ENCODE measurements at places on chromosomes 1 and 21. TPM values are rescaled to one million over a fixed set of nuclear protein-coding genes. Genes with fewer than 3 reads are reported as not detected.

Gene SLC44A3
- 2.4 TPM for total RNA-seq

Gene MYCL
- total RNA-seq, result 2.9 TPM

Gene HTR6
- total RNA-seq, result under 0.01 TPM

Gene SIM2
- under 0.01 TPM for total RNA-seq

Gene HTR1D
- under 0.01 TPM for total RNA-seq

Gene PBX1
- total RNA-seq, result 12.1 TPM

Gene TPTE
- not detected for total RNA-seq

Gene TNFRSF1B
- 38.6 TPM for total RNA-seq

Gene ELAPOR1
- total RNA-seq, result 0.86 TPM

Gene PRR9
- total RNA-seq, result not detected

Gene MARK1
- total RNA-seq, result 2.3 TPM

Gene CNTN2
- not detected for total RNA-seq

Gene SERPINC1
- total RNA-seq, result not detected

Gene LAMC1
- total RNA-seq, result 561 TPM

Gene PLA2G2C
- total RNA-seq, result not detected

Gene CLCNKB
- total RNA-seq, result under 0.01 TPM

Gene USH2A
- not detected for total RNA-seq

Gene DMBX1
- not detected for total RNA-seq

Gene RCSD1
- 0.96 TPM for total RNA-seq

Gene S100A16
- 678 TPM for total RNA-seq

Gene ELF3
- 0.10 TPM for total RNA-seq

Gene TTC3
- total RNA-seq, result 145 TPM

Gene CLEC20A
- total RNA-seq, result not detected

Gene DDR2
- 16.7 TPM for total RNA-seq

Gene C1orf185
- total RNA-seq, result not detected

Gene ANKRD35
- under 0.01 TPM for total RNA-seq

Gene CYP4X1
- total RNA-seq, result 3.3 TPM

Gene RGS8
- total RNA-seq, result not detected

Gene SMCP
- total RNA-seq, result not detected

Gene DNAJC6
- total RNA-seq, result 7.8 TPM

Gene RAB42
- 0.98 TPM for total RNA-seq
